ENCODE measurements at places on chromosomes 3 and 15.

DNA sequence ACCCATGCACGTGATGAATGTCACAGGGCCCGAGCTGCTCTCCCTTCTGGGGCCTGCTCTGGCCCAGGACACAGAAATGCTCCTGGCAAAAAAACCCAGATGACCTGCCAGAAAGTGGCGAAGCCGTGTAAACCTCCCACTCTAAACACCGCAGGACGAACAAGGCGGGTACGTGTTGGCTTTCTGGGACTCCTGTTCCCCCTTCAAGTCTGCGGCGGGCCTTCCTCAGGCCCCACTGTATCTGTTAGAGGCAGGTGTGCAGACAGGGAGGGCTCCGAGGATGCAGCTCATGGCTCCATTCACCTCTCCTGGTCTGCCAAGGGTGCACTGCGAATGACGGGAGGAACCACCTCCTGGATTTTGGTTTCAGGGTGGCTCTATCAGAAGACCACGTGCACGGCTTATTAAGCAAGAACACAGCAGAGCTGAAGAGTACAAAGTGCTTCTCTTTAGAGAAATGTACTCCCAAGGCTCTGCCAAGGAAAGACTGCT, 173.8 kb downstream of the ADAMTS17 start:
- DNase-seq: no peak

DNA sequence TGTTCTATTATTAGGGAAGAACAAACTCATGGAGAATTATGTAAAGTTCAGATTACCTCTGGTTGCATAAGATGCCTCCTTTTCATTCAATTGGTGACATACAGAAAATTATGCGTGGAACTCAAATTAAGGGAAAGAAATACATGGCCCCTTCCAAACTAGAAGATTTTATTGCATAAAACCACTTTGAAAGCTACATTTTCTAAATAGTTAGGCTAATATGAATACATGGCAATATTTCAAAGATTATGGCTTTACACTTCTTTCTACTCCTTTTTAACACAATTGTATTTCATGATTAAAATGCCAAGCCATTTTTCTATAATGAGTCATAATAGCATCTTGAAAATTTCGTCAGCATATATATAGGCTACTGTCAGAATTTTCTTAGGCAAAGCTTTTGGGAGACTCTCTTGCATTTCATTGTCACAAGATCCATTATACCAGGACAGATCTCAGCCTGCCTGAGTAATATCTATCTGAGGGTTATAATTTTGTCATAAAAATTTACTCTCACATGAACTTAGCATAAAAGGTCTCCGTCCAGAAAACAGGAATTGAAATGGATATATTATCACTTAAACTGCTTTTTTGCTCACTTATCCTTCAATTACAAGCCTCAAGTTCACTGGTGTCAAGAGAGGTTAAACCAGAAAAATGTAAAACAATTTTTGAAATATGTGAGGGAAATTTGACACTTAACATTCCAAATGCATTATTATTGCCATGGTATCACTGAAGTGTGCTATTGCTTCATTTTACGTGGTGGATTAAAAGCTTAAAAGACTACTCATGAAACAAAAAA, 37.1 kb downstream of the CPA3 start:
- DNase-seq: no peak

GRCh38 chr3:15955968-15956367, 158.2 kb upstream of the ANKRD28 start:
- no peak for DNase-seq

GRCh38 chr3:45688194-45688881, 858 bp upstream of the SACM1L start:
- no peak for DNase-seq

DNA sequence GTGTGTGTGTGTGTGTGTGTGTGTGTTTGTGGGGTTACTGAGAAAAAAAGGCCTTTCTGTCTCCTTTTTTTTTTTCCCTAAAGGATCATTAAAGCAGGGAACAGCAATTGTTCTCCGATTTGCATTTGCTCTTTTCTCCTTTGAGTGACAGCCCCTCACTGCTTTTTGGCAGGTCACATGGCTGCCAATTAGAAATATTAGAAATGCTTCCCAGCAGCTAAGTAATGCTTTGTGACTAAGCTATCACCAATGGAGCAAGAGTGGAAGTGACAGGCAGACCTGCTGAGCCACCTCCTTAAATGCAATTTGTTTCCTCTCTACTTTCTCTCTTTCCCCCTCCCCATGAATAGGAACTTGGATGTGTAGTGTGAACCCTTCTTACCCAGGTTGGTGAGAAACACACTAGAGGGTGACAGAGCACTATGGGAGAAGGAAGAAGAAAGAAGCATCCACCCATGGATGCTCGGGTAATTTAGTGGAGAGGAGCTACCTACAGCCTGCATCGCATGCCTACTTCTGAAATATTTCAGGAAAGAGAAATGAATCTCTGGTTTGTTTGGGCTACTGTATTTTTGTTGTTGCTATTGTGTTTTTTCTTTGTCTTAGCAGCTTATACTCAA, 165.2 kb upstream of the PDZRN3 start:
- DNase-seq: no peak

GRCh38 chr3:59043391-59043790, 6.4 kb downstream of the CFAP20DC start:
- no peak for DNase-seq

- DNase-seq: no peak
Measured at GRCh38 chr3:111605493-111605892, 10.3 kb upstream of the ZBED2 start.

- DNase-seq: no peak
Measured at GRCh38 chr3:53511246-53511645, 16.8 kb downstream of the CACNA1D start.

- no peak for DNase-seq
Measured at GRCh38 chr15:60722328-60723112, 243.6 kb upstream of the ICE2 start.

DNA sequence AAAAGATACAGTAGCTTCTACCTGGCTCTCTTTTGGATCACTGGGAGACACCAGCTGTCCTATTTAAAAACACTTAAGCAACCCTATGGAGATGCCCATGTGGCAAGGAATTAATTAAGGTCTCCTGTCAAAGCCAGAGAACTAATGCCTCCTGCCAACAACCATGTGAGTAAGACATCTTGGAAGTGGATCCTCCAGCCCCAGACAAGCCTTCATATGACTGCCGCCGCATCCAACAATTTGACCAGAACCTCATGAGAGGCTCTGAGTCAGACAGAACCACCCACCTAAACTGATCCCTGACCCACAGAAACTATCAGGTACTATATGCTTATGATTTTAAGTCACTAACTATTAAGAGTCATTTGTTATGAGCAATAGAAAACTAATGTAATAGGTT, 22.3 kb downstream of the IFT80 start:
- no peak for DNase-seq

DNA sequence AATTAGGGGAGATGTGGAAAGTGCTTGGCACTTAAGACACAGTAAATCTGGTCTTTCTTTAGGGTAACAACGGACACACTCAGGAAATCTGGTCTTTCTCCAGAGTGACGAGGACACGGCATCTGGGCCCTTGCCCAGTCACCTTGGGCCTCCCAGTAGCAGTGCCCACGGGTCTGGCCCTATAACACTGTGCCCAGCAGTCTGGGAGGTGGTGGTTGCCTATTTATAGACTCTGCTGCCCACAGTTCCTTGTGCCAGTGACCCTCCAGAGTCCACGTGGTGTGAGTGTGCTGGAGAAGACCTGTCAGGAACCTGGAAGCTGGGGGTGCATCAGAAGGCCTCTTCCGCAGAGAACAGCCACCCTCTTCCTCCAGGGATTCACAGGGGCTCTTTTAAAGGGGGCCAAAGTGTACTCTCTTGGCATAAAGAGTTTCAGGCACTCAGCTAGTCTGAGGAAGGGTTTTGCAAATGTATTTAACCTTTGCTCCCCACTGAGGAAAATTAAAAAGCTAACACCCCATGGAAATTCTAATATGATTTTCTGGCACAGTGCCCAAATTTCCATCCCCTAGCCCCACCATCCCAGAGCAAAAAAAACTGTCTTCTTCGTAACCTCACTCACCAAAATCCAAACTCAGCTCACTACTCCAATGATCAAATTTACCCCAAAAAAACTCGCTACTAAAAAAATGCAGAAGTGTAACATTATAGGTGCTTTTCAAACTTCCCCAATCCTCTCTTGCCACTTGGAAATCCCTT, 15.4 kb downstream of the WNT5A start:
- no peak for DNase-seq

DNA sequence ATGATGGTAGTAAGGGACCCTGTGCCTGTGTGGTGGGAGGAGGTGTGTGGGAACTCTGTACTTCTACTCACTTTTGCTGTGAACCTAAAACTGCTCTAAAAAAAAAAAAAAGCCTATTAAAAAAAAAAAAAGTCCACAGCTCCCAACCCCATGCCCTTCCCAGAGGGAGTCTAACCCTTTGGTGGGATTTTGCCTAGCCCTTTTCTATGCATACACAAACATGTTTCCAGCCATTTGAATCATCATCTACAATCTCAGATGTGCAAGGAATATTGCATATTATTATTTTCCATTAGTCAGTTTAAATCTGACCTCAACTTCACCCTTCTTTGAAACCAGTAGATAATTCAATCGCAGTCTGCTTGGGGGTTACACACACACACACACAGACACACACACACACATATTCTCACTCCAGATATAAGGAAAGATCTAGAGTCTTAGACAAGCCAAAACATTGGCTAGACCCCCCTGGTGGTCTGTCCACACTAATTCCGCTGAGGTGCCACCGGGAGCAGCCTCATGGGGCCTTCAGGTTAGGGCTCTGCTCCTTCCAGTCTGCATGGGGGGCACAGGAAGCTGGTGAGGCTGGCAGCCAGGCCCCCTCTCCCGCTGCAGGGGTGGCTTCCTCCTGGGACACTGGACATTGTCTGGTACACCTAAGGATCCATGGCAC, 75.5 kb upstream of the NR2E3 start:
- no peak for DNase-seq

GRCh38 chr3:57017459-57017845, 43.0 kb upstream of the SPATA12 start:
- no peak for DNase-seq

DNA sequence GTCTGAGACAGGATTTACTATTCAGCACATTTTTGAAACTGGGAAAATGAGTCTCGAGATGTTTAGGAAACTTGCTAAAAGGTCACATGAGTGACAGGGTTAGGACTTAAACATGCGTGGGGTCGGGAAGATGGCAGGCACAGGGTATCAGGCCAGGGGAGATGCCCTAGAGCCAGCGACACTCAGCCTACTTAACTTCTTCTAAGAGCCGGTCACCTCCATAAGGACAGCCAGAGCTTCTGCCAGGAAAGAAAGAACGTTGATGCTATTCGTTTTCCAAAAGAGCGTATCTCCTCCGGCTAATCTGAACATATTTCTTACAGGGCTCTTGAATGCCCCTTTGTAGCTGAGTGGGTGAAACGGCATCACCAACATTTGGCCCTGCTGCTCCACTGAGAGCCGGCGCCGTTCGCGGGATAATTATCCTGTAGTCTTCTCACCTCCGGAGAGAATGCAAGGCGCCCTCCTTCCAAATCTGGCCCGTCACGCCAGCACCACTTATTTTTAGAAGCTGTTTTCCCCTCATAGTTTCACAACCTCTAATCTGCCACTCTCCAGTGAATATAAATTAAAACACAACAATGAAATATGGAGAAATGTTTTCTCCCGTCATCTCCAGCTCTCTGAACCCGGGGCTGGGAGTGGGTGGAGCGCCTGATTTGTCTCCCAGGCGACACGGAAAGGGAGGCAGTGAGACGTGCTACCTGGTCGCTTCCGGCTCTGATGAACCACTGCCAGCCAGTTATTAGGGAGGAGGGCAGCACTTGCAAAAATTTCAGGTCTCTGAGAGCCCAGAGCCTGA, 58.5 kb downstream of the LIPC start:
- no peak for DNase-seq

DNA sequence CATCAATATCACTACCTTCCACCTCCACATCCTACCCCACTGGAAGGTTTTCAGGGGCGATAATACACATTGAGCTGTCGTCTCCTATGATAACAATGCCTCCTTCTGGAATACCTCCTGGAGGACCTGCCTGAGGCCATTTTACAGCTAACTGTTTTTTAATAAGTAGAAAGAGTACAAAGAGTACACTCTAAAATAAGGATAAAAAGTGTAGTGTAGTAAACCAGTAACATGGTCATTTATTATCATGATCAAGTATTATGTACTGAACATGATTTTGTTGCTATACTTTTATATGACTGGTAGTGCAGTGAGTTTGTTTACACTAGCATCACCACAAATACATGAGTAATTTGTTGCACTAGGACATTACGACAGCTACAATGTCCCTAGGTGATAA, 46.6 kb upstream of the SSR3 start:
- no peak for DNase-seq

DNA sequence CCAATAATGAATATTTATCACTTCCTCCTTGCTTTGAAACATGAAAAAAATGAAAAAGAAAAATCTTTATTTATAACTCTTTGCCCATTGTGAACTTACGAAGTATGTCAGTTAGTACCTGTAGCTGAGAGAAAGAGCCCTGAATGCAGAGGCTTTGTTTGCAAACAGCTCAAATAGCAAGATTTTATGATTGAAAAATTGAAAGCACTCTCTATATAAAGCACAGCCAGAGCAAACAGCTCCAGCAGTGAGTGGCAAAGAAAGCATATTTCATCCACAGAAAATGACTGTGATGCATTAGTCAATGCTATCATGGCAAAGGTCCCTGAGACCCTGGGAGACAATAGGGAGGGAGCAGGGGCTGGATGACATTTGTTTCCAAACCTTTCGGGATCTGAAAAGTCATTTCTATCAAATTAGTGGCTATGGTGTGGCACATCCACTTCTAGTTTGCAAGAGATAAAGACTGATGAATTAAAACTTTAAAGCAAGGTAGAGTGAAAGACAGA, 576.1 kb downstream of the OTOL1 start:
- no peak for DNase-seq

GRCh38 chr15:90315278-90315982, 36.7 kb upstream of the ZNF774 start:
- no peak for DNase-seq

DNA sequence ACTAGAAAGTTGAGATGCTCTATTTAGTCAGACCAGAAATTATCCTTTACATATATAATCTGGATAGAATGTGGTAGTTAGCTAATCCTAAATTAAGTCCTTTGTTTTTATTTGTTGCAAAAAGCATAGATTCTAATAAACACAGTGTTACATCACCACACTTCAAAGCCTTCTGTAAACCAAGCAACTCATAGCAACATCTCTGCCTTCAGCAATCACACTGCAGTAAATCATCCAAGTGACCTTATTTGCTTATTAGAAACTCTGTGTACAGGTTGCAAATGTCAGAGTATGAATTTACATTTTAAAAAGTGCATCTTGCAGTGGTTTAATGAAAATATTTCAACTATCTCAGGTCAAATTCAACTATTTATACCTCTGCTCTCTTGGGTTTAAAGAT, 242.5 kb downstream of the GBE1 start:
- no peak for DNase-seq

- no peak for DNase-seq
Measured at GRCh38 chr15:61621146-61621545, 392.0 kb upstream of the RORA start.

Data from stimulated activated CD4-positive, alpha-beta T cell treated with anti-CD3 and anti-CD28 coated beads, Interleukin-1b, Interleukin-23, amount 100 ng/mL, for 24 hours (primary cell).